ENCODE measurements at places on chromosomes 12 and 14. TPM values are rescaled to one million over a fixed set of nuclear protein-coding genes. Genes with fewer than 3 reads are reported as not detected.

The SLCO1B1 gene
- not detected for total RNA-seq

The LAG3 gene
- 0.26 TPM for total RNA-seq

The NTF3 gene
- total RNA-seq: 1.5 TPM

The RDH16 gene
- total RNA-seq: 0.17 TPM

The AKAP5 gene
- total RNA-seq: 0.17 TPM

The CMA1 gene
- not detected for total RNA-seq

All from fibroblast of lung (primary cell).